ENCODE measurements at places on chromosomes 13 and 19.
A peak's percentile ranks its signal among the peaks of the same experiment; 100 is the strongest.

- no peak for DNase-seq
Observed at GRCh38 chr13:23718996-23719395, 148.8 kb downstream of the TNFRSF19 start.

GRCh38 chr13:75541961-75542360 lies 4.3 kb upstream of the COMMD6 start:
- DNase-seq, result no peak

DNA sequence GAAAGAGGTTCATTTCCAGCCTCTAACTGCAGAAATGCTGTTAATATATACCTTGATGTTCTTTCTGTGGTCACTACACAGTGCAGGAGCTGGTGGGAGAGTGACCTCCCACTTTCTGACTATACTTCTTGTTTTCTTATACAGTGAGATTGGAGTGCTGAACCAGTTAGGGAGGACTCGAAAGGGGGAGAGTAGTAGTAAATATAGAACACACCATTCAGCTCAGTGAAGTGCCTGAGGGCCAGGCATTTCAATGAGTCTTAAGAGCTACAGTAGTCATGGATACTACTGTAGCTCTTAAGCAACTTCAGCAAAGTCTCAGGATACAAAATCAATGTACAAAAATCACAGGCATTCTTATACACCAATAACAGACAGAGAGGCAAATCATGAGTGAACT lies 372.9 kb downstream of the MTUS2 start:
- DNase-seq, result no peak

DNA sequence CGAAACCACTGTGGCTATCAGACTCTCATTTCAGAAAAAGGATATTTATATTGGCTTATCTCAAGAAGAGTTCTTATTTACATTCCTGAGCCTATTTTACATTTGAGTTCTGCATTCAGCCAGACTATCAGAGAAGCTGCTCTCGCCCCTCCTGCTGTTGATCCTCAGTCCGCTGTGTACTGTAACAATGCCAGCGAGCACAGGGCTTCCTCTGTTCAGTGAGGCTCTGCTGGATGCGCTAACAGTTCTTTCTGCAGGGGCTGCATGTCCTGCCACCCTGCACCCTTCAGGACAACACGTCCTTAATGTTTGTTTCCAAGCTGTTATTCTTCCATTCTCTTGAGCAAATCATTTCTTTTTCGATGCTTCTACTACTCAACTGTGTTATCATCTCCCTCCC lies 463.7 kb upstream of the SGCG start:
- DNase-seq, result no peak

DNA sequence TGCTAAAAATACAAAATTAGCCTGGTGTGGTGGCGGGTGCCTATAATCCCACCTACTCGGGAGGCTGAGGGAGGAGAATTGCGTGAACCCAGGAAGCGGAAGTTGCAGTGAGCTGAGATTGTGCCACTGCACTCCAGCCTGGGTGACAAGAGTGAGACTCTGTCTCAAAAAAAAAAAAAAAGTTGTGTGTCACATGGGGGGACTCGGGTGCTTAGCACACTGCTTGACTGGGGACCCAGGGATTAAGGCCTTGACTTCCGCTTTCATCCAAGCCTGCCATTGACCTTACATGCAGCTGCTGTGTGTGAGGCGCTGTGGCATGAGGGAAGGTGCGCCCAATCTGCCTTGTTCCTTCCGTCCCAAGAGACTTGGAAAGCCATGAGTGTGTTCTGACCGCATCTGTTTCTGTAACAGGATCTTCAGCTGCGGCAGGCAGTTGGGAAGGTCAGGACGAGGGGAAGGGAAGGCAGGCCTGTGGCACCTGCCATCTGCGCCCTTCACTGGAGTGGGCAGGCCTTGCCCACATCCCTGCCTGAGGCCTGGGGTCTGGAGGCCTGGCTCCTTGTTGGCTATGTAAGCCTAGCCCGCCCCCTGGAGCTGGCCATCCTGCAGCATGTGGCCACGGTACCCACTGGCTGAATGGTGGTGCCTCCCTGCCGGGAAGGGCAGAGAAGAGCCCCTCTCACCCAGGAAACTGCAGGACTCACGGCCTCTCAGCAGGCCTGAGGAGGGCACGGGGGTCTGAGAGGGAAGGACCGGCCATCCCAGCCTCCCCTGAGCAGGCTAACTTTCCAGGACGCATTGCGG lies 23.0 kb downstream of the PPP1R37 start:
- DNase-seq, result no peak

- no peak for DNase-seq
Observed at GRCh38 chr13:98300956-98301641, 124.0 kb upstream of the RNF113B start.

- DNase-seq, result no peak
Observed at GRCh38 chr19:2239771-2240770, 3.4 kb downstream of the SF3A2 start.

DNA sequence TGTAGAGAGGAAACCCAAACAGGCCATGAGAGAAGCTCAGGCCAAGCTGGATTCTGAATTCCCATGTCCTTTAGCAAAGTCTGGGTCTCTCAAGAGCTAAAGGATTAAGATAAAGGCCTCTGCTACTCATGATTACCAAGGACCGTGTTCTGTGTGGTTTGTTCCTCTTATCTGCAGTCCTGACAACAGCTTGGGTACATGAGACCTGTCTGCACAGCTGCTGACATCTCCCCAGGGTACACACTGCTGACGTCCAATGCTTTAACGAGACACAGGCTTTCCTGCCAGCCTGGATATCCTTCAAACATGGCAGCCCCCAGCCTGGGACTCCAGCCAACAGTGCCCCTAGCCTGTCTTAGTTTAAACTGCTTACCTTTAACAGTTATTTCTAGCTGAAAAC lies 211.0 kb downstream of the SLC7A1 start:
- DNase-seq, result no peak

GRCh38 chr19:10219678-10220077 lies 11.5 kb downstream of the S1PR2 start:
- no peak for DNase-seq

GRCh38 chr19:8663920-8664670 lies 33.7 kb downstream of the NFILZ start:
- DNase-seq, result peak; percentile 24

DNA sequence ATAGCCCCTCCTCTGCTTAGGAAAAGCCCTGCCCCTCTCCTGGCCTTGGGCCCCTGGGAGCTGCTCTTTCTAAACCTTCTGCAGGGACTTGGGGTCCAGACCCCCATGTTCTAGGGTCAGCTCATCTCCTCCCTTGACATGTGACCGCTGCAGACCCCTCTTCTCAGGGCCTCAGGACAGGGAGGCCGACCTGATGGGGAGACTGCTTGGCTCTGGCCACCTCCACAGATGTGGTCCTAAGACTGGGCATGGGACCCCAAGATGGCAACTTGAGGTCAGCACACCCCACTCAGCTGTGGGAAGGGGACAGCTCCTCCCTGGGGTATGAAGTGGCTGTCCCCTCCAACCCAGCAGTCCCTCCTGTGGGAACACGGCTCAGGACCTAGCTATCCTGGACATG lies 3.9 kb upstream of the SIX5 start:
- DNase-seq, result no peak

DNA sequence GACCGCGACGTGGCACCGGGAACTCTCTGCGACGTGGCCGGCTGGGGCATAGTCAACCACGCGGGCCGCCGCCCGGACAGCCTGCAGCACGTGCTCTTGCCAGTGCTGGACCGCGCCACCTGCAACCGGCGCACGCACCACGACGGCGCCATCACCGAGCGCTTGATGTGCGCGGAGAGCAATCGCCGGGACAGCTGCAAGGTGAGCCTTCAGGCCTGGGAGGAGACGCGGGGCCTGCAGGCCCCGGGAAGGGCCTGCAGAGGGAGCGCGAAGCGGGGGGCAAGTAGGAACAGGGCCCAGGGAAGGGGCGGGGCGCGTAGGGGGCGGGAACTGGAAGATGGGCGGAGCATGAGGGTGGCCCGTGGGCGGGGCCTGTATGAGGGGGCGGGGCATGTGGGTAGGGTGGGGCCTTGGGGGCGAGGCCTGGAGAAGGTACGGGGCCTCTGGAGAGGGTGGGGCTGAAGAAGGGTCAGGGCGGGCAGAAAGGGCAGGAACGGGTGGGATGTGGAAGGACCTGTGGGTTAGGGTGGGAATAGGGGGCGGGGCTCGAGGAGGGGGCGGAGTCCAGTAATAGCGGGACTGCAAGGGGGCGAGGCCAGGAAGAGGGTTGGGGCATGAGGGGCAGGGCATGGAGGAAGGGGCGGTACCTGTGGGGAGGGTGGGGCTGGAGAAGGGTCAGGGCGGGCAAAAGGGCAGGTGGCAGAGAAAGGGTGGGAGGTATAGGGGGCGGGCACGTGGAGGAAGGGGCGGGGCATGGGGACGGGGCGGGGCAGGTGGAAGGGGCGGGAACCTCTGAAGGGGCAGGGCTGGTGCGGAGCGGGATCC lies 2.5 kb downstream of the CFD start:
- DNase-seq, result peak; percentile 69

GRCh38 chr13:35787937-35788336 lies 311.4 kb upstream of the MAB21L1 start:
- no peak for DNase-seq

DNA sequence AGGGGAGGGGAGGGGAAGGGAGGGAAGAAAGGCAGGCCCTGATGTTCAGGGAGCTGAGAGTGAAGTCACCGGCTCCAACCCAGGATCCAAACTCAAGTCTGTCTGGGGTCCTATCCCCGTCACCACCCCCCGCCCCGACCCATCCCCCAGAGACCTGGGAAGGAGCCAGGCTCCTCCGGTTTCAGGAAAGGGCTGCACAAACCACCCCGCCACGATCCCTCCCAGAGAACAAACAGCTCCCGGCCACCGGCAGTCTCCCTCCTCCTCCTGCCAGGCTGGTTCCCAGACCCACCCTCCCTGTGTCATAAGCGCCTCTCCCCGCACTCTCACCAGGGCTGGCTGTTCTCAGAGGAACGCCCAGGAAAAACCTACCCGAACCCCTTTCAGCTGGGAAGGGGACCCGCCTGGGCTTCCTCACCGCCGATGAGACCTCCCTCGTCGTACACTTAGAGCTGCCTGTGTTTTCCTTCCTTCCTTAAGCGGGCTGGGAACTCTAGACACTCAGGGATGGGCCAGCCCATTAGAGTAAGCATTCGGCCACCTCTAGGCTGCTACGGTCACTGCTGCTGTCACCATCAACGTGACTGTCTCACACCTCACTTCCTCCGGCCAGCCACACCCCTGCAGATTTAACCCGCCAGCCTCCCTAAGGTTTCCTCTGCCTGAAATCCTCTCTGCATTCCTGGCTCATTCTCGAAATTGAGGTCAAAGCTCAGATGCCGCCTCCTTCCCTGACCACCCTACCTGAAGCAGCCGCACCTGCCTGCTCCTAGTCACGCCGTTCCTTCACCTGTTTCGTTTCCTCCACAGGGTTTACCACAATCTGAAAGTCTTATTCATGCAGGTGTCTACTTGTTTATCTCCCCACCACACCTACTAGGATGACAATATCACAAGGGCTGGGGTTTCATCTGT lies 6.3 kb upstream of the RDH13 start:
- no peak for DNase-seq

- DNase-seq, result no peak
Observed at GRCh38 chr19:16612636-16613035, 15.4 kb downstream of the MED26 start.

- no peak for DNase-seq
Observed at GRCh38 chr13:72726726-72727416, 558 bp downstream of the MZT1 start.

GRCh38 chr19:47411101-47411500 lies 8.2 kb downstream of the MEIS3 start:
- no peak for DNase-seq

DNA sequence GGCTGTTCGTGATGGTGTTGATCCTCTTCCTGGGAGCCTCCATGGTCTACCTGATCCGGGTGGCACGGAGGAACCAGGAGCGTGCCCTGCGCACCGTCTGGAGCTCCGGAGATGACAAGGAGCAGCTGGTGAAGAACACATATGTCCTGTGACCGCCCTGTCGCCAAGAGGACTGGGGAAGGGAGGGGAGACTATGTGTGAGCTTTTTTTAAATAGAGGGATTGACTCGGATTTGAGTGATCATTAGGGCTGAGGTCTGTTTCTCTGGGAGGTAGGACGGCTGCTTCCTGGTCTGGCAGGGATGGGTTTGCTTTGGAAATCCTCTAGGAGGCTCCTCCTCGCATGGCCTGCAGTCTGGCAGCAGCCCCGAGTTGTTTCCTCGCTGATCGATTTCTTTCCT lies 12.2 kb upstream of the C19orf33 start:
- DNase-seq, result no peak

GRCh38 chr13:45064889-45065288 lies 55.4 kb upstream of the GTF2F2 start:
- DNase-seq, result no peak

DNA sequence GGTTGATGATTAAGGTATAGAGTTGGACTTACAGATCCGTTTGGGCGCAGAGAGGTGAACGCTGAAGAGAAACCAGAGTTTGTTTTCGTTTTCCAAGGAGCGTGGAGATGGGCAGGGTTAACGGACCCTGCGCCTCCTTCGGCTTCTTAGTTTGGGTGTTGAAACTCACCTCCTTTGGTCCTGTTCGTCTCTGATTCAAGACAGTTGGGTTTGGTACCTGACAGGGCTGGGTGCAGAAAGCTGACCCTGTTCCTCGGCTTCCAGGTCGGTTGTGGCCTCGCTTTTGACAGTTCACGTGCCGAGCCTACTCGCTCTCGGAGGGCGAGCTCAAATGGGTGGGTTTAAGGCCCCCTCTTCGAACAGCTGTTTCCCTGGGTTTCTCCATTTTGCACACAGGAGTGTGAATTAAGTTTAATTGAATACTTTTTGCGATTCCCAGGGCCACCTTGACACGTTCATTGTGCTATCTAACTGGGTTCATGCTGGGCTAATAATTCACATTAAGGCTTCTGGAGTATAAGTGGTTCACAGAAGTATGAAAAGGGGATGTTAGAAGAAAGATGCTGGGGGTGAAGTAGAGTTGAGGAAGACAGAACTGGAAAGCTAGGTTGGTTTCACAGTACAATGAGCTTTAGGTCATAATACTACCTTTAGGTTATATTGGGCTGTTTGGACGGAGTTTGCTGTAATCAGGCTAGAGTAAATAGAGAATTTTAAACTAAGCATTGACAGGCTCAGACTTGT lies 638 bp downstream of the USPL1 start:
- no peak for DNase-seq

DNA sequence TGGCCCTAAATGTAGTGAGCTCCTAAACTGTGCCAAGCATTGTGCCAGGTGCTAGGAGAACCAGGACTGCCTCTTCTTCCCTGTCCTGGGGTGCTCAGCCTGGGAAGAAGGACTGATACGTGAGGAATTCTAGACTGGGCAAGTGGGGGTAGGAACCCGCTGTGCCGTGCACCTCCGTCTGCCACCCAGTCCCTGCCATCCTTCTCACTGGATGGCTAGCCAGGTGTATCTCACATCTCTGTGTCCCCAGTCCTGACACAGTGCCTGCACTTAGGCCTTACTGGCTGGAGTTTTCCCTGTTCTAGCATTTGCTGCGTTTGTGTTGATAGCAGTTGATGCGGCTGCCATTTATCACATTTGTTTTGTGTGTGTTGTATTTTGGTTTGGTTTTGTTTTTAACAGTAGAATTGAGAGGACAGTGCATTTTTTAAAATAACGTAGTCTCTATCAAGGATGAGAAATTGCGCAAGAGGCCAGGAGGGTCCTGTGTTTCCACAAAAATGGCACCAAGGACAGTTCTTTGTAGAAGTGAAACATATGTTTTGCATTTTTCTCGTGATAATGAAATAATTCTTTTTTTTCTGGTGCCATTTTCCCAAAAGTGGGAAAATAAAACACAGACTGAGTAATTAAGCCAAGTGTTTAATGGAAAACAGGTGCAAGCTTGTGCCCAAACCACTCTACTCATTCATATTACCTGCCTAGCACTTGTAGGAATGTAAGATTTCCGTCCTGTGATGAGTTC lies 4.7 kb upstream of the GPR183 start:
- no peak for DNase-seq
